WERI-Rb-1 (cell line): ENCODE measurements at places on chromosomes 7 and 10.

DNA sequence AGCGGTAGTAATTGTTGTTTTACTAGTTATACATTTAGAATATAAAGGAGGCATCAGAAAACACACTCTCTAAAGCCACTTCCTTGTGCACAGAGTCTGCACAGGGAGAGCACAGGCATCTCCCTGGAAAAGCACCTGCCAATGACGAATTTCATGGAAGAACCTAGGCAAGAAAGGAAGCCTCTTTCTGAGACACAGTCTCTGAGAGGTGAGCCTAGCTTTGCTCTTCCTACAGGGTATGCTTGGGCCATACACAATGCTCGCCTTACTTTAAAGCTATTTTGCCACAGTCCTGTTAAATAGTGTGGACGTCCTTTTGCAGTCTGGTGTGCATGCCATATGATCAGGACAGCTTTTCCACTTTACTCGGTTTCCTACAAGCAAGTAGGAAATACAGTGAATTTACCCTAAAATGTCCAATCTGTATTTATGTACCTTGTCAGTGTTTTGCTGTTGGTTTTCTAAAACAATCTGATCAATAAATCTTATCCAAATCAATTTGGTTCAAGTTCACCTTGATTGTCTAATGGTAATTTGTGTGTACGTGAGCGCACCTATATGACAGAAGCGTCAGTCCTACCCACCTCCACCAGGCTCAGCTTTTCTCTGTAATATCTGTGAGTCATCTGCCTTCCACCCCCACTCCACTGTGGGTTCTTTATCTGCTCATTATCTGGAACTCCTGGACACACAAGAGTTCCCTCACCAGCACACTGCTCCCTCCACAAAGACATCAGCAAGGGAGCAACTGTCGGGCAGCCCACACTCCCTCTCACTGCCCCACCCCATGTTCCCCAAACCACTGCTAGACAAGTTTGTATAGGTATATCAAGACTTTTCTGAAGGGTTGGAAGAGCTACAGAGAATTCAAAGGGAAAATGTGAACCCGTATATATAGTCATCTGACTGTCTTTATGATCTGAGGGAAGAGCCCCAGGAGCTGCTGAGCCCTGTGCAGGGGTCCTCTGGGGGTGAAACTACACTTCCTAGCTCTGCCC, 65.2 kb downstream of the KLHDC10 start:
- DNase-seq: no peak

GRCh38 chr10:103232772-103233488, 12.8 kb upstream of the RPEL1 start:
- peak; percentile 21 for DNase-seq

DNA sequence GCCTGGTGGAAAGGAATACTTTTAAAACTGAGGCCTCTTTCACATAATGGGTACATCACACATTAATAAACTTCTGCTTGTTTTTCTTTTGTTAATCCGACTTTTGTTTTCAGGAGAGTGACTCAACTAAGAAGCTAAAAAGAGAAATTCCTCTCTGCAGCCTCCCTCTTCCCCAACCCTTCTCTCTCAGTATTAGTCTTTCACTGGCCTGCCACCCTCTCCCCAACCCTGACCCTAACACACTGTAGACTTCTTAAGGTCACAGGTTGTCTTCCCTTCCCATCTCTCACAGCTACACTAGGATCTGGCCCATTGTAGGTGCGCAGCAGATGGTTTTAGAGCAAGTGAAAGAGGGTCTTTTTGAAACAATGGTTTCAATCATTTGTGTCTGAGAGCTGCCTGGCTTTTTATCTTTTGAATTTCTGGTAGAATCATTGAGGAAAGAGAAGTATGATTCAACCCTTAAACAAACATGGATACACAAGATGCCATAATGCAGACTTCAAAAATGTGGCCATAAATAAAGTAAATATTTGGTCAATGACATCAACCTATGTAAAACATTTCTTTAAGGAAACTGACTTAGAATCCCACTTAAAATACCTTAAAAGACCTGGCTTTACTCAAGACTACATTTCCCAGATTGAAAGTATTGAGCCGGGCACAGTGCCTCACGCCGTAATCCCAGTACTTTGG, 17.9 kb upstream of the FFAR4 start:
- DNase-seq: no peak

DNA sequence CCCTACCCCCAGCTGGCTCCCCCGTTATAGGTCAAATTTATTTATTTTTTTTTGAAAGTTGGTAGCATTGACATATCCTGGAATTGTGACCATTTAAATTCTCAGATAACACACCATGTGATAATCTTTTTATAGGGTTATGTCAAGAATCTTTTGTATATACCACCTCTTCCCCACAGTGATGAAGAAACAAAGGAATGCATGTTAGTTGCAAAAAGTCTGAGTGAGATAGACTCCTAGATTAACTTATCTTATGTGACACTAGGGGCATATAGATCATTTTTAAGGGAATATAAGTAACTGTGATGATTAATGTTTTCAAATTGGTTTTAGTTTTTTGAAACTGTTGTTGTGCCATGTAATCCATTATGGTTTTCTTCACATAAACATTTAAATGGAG, 68.3 kb downstream of the MLLT10 start:
- DNase-seq: no peak

DNA sequence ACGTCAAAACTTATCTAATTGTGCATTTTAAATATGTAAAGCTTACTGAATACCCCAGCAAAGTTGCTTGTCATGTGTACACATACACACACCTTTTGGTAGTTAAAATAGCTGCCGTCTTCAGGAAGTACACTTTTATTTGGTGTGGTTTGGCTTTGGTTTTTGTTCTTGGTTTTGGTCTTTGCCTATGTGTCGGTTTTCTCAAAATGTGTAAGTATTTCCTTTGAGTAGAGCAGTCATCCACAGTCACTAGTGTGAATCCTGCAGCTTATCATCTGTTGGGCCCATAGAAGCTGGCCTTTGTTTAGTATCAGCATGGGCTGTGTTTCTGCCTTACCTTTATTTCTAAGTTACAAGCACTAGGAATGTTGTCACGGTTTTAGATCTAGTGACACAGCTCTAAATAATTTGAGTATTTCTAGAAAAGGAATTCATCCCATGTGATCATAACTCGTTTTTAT, 35.3 kb downstream of the NET1 start:
- DNase-seq: no peak

DNA sequence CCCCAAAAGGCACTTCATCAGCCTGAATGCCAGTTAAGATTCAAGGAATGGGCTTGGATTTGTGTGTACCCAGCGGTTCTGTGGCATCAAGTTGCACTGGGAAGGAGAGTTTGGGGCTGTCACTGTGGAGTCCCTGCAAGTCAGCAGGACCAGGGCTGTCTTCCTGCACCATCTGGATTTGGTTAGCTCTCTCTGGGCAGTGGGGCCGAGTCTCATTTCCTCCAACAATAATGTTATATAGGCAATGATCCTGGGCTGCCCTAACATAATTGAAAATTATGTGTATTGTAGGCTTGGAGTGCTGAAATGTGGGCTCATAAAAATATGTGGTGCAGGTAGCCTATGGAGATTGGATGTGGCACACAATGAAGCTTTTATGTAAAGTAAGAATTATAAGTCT, 87.2 kb downstream of the TCF7L2 start:
- no peak for DNase-seq

GRCh38 chr7:158098125-158099030, 489.2 kb downstream of the PTPRN2 start:
- no peak for DNase-seq

DNA sequence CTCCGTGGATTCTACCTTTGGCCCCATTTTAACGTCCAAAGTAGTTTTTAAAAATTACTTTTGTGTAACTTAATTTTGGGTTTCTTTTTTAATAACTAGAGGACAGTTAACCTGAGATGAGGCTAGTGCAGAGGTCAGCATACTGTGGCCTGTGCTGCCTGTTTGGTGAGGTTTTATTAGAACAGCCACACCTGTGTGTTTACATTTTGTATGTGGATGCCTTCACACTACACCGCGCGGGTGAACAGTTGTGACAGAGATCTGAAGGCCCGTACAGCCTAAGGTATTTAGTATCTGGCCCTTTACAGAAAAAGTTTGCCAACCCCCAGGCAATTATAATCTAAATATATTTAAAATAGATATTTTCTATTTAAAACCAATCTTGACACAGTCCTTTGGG, 46.9 kb downstream of the STK17A start:
- DNase-seq: no peak
